Stimulated activated CD4-positive, alpha-beta T cell treated with anti-CD3 and anti-CD28 coated beads, Interleukin-1b, Interleukin-23, amount 100 ng/mL, for 4 hours (primary cell): ENCODE measurements at places on chromosomes 5 and 9.

DNA sequence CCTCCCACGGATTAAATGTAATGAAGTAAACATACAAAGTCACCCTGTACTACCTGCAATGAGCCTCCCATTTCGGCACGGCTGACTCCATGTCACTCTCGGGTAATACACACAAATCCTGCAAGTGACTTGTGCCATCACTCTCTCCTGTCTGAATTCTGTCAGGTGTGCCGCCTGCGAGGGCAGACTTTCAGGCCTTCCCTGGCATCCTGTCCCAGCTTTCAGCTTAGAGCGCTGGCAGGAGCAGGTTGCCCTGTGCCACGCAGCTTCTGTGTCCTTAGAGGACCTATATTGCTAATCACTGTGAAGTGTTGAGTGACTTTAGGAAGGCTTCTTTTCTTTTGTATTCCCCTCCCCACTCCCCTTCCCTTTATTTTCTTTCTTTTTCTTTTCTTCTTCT, 25.8 kb upstream of the S1PR3 start:
- DNase-seq, result no peak

DNA sequence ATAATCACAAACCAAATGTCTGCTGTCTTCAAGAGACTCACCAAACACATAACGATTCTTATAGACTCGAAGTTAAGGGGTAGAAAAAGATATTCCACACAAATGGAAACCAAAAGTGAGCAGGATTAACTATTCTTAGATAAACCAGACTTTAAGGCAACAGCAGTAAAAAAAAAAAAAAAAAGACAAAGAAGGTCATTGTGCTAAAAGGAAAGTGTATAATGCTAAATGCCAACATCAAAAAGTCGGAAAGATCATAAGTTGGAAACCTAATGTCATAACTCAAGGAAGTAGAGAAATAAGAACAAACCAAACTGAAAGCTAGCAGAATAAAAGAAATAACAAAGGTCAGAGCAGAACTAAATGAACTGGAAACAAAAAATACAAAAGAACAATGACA, 714.6 kb downstream of the SEMA5A start:
- DNase-seq, result no peak

DNA sequence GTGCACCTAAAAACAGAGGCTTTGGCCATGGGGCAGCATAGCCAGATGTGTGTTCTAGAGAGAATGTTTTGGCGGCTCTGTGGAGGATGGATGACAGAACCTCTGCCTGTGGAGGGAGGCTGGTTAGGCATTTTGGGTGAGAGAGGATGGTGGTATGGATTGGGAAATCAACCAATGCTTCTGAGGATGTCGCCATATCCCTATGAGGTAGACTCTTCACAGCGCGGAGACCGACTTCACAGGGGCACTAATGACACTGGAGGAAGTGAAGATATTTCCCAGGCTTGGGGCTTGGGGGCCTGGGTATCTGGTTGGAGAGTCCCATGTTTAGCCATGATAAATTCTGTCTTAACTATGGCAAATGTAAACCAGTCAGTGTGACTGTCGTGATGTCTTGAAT, 140.6 kb upstream of the KLF4 start:
- no peak for DNase-seq

DNA sequence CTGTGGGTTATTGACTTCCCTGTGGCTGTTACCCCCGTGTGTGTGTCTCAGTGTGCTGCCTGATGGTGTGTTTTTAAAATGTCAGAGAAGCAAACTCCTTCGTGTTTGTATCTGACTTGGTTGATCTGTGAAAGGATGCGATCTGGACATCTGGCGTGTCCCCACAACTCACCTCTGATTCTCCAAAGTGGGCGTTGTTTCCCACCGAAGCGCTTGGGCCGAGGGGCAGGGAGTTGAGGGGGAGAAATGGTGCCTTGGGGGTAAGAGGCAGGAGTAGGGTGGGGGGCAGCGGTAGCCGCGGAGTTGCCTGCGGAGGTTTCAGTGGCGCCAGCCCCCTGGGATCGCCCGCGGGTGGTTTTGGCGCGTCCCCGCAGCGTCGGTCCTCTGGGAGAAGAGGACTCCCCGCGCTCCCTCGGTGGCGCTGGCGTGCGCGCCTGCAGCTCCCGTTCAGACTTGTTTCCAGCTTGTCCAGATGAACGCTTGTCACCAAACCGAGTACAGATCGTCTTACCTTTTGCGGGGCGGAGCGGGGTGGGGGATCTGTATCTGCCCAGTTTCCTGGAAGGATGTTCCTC, 1.1 kb downstream of the MAST4 start:
- DNase-seq, result no peak

DNA sequence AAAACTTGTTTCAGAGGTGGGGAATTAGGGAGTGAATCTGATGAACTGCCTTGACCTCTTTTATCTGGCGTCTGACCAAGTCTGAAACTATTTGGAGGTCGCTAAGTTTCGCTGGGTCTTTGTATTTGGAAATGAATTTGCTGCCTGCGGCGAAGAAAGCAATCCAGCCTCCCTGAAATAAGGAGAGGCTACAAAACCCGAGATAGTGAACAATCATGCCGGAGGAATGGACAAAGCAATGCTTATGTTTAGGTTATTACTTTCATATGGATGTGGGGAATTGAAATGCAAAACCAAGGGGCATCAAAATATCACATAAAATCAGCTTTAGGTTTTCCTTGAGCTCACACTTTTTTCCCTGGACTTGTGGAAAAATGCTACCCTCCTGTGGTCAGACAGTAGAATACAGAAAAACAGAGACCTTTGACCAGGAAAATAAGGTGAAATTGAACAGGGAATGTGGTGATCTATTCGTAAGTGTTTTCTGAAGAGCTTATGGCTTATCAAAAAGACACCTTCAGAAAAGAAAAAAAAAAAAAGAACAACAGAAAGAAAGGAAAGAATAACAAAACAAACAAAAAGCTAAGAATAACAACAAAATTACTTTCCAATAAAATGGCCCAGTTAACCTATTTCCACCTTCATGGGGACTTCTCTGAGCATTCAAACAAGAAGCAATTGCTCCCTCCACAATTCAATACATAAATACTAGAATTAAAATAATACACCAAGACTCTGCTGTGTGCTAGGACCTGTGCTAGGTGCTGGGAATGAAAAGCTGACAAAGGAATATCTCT, 68.6 kb upstream of the DPYSL3 start:
- DNase-seq, result no peak

GRCh38 chr5:24616566-24616965, 28.2 kb downstream of the CDH10 start:
- no peak for DNase-seq

DNA sequence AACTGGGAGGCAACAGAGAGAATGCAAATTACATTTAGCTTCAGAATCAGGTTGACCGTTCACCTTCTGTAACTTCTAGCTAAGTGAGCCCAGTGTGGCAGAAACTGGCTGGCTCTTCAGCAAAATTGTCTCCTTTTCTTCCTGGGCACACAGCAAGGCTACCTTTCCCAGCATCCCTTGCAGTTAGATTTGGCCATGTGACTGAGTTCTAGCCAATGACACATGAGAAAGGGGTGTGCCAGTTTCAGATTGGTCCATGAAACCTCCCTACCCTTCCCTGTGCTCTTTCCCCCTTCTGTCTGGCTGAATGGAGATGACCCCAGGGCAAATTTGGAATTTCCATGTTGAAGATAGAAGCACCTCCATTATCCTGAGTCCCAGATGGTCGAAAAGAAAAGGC, 72.5 kb upstream of the SMIM23 start:
- DNase-seq, result no peak

- no peak for DNase-seq
Measured at GRCh38 chr9:127089631-127090081, 32.8 kb downstream of the ANGPTL2 start.
